Hindlimb muscle (tissue), 1 donor: ENCODE measurements at places on chromosomes 4 and X. TPM values are rescaled to one million over a fixed set of nuclear protein-coding genes. Genes with fewer than 3 reads are reported as not detected.
A peak's percentile ranks its signal among the peaks of the same experiment; 100 is the strongest.

DNA sequence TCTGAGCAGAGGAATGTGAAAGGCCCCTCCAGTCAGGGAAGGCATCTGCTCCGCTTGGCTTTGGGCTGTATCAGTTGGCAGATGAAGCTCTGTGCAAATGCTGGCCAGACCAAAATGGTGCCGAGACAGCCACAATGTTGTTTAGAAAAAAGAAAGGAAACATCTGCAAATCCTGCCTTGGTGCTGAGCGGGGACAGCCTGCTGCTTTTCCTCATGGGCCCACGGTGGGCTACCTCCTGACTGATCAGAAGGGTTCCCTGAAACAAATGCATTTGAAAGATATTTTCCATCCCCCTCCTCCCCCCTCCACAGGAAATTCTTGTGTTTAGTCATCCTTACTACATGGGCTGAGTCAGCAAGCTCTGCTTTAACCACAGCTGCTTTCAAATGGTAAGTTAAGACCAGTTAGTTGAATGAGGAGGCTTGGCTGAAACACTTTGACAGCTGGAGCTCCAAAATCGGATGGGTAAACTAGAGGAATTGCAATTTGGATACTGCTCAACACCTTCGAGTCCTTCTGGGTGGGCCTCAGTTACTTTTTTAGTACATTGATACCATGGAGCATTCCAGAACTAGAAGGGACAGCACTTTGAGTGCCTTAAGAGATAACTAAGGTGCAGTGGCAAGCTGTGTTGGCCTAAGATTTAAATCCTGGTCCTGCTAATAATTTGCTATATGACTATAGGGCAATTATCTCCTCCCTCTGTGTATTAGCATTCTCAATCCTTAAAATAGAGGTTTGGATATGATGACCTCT is 36.0 kb downstream of the PLAC1 start:
- peak; percentile 37 for DNase-seq

- DNase-seq = no peak
These were observed 347.4 kb upstream of the AGA start for GRCh38 chr4:177789610-177790009.

TSPAN5 gene
- 12.4 TPM for polyA plus RNA-seq

DNA sequence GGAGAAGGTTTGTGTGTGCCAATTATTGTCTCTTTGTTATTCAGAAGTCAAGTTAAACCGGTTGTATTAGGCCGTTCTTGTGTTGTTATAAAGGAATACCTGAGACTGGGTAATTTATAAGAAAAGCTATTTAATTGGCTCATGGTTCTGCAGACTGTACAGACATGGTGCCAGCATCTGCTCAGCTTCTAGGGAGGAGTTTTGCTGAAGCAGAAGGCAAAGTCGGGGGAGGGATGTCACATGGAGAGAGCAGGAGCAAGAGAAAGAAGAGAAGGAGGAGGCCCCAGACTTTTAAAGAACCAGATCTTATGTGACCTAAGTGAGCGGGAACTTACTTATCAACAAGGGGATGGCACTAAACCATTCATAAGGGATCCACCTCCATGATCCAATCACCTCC is 349.3 kb upstream of the PCDH18 start:
- DNase-seq = no peak

GRCh38 chr4:2712261-2712842 is 43.8 kb downstream of the TNIP2 start:
- no peak for DNase-seq

DNA sequence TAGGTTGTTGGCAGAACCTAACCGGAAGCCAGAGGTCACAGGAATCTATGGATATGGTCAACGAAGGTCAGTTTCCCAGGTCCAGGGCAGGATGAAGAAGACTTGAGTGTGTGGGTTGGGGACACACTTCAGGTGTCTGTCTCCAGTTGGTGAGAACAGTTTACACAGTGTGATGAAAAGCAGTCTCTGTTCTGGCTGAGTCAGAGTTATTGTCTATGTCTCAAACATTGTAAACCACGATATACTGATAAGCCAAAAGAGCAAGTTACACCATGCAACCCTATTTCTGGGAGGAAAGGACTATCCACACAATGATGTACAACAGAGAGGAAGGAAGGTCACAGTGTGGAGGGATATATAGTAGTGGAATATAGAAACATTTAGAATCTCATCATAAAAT is 187.1 kb upstream of the C1QTNF7 start:
- no peak for DNase-seq

TMEM156 gene
- 0.13 TPM for polyA plus RNA-seq

DNA sequence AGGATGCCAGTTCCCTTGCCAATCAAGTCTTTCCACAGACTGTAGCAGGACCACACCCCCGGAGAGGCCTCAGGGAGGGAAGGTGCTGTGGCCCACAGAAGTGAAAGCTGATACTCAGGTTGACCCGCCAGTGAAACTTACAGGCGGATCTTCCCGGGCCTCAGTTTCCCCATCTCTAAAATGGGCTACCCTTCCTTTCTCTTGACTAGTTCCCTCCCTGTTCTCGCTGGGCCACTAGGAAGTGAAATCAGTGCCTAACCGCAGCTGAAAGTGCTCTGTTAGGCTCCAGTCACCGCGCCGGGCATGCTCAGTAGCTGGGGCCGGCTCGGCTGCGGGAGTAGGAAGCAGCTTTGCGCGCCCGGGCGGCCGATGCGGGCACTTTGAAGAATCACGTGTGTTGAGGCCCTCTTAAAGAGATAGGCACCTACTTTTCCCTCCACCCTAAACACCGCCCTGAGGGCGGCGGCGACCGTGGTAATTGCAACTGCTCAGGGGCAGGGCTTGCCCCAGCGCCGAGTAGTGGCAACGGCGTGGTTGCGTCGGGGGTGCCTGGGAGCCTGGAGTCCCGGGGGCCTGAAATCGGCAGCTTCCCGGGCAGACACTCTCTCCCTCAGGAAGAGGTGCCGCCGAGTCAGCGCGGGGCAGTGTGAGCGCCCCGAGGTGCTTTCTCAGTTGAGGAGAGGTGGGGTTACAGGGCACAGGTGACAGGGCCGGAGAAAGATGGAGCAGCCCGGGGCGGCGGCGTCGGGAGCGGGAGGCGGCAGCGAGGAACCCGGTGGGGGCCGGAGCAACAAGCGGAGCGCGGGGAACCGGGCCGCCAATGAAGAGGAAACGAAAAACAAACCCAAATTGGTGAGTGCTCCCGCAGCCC is at the start of gene DIAPH2:
Gene DIAPH2, plus strand, starts transcription at position 504 of the 871 bp plus-strand sequence.
- peak; percentile 69 for DNase-seq

DRD5 gene
- polyA plus RNA-seq = 0.44 TPM

DNA sequence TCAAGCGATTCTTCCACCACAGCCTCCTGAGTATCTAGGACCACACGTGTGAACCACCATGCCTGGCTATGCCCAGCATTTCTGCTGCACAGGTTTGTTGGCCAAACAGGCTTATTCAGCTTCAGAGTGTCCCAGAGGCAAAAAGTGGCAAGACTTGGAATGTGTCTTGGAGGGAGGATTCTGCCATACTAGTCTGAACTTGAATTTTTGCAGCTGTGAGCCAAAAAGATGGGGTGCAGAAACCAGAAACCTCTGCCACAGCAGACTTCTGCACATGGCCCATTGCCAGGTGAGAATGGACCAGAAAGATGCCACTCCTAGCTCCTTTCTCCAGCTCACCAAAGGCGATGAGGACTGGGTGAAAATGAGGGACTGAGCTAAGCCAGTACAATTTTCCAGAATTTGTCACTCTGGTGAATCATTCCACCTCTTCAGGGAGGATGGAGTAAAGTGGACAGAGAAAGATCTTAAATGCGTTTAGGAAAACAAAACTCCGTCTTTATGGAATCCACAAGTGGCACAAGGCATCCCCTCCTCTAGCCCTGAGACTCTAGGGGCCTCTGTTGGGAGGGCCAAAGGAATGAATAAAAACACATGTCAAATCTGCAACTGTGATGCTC is 369.1 kb upstream of the CLNK start:
- DNase-seq = no peak
